ENCODE measurements at places on chromosomes 7 and 10.
A peak's percentile ranks its signal among the peaks of the same experiment; 100 is the strongest.

GRCh38 chr7:127895814-127896280 is 135.4 kb downstream of the LRRC4 start:
- no peak for DNase-seq

DNA sequence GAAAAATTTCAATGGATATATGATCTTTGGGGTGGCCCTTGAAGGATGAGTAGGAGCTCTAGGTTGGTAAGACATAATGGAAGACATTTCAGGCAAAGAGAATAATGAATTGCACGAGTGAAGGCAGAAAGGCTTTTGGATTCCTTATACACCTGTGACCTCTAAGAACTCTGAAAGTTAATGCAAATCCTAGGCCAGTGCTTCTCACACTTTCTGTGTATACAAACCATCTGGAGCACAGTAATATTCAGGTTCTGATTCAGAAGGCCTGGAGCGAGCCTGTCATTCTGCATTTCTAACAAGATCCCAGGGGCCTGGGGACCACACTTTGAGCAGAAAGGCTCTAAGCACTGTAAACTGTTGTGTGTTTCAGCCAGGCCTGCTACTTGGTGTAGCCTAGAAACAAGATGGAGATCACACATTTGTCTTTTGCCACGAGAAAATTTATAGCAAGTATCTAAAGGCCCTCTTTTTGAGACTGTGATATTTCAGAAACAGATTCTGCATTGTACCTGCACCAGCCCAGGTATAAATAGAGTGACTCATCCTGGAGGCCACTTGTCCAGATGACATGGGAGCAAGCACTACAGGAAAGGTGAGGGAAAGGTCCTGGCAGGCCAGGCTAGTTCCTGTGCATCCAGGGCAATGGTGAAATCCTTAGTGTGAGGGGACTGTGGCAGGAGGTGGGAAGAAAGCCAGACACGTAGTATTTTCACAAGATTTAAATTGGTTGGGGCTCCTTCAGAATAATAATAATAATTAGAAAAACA is 24.4 kb downstream of the MRPS33 start:
- DNase-seq, result no peak

DNA sequence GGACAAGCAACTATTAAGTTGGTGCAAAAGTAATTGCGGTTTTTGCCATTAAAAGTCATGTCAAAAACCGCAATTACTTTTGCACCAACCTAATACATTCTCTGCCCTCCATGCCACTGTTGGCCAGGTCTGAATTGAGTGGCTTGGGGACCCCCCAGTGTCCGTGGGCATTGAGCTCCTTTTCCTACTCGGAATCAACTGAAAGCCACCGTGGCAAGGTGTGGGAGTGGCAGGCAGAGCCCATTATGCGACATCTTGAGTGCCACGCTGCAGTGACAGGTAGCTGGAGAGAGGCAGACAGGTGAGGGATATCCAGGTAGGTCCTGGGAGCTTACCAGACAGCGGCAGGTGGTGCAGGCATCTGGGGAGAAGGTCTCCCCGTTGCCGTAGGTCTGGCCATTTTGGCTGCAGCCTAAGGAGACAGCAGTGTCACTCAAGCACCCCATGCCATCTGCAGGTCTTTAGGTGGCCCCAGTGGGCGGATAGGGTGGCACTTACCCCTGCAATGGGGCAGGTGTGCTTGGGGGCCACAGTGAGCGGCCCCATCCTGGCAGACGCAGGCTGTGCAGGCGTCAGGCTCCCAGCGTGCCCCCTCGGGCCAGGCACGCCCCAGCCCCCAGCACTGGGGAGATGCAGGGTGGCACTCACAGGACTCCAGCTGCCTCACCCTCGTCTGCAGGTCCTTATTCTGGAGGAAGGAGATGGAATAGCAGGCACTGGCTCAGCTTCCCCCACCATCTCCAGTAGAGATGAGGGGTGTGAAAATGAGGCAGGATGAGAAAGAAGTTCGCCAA is 3.5 kb downstream of the KCP start:
- DNase-seq, result no peak

- DNase-seq, result peak; percentile 45
These were observed 623 bp downstream of the TYSND1 start for GRCh38 chr10:70145666-70146488.

DNA sequence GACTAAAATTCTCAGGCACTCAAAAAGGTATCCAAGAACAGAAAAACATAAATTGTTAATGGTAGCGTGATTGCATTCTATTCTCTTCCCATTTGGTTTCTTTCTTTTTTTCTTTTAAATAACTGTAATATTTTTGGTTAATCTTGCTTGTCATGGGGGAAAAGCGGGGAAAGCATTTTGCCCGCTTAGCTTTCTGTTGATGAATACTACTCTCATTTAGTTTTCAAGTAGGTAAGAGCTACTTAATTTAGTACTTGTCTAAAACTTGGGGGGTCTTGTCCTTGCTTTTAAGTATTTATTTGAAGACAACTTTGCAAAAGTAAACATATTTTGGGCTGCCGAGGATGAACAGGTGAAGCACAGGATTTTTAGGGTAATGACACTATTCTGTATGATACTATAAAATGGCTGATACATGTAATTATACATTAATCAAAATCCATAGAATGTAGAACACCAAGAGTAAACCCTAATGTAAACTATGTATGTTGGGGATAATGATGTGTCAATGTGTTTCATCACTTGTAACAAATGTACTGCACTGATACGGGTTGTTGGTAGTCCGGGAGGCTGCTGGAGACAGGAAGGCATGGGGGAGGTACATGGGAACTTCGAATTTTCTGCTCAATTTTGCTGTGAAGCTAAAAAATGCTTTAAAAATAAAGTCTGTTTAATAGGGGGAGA is 1.7 kb downstream of the TES start:
- DNase-seq, result no peak

GRCh38 chr7:1755783-1756625 is 85.9 kb downstream of the ELFN1 start:
- no peak for DNase-seq

GRCh38 chr7:151131592-151132293 is 35.8 kb downstream of the GBX1 start:
- no peak for DNase-seq

DNA sequence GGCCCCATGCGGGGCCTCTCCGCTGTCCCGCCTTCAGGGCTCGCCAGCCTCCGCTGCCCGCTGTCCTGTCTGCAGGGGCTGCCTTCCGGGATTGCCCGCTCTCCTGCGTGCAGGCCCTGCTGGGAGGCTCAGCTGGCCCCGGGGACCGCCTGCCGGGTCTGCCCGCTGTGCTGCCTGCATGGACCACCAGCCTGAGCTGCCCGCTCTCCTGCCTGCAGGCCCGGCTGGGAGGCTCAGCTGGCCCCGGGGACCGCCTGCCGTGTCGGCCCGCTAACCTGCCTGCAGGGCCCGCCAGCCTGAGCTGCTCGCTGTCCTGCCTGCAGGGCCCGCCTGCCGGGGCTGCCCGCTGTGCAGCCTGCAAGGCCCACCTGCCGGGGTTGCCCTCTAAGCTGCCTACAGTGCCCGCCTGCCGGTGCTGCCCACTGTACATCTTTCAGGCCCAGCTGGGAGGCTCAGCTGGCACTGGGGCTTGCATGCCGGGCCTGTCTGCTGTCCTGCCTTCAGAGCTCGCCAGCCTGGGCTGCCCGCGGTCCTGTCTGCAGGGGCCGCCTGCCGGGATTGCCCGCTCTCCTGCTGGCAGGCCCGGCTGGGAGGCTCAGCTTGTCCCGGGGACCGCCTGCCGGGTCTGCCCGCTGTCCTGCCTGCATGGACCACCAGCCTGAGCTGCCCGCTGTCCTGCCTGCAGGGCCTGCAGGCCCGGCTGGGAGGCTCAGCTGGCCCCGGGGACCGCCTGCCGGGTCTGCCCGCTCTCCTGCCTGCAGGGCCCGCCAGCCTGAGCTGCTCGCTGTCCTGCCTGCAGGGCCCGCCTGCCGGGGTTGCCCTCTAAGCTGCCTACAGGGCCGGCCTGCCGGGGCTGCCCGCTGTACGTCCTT is 165.1 kb downstream of the GLRX3 start:
- DNase-seq, result peak; percentile 60

DNA sequence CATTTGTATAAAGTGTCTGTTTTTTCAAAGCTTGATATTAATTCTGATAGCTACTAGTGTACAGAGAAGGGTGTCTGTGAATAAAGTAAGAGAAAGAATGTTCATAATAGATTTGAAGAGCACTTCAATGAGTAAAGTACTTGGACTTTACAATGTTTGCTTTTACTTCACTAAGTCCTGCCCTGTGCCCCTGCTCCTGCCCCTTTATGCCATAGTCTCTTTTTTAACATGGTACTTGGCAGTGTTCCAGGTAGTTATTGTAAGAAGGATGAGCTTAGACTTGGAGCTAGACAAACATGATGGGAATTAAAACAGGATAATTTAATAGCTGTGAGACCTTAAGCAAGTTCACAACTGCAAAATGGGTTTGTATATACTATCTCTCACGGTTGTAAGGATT is 41.0 kb downstream of the ZEB1 start:
- DNase-seq, result no peak

DNA sequence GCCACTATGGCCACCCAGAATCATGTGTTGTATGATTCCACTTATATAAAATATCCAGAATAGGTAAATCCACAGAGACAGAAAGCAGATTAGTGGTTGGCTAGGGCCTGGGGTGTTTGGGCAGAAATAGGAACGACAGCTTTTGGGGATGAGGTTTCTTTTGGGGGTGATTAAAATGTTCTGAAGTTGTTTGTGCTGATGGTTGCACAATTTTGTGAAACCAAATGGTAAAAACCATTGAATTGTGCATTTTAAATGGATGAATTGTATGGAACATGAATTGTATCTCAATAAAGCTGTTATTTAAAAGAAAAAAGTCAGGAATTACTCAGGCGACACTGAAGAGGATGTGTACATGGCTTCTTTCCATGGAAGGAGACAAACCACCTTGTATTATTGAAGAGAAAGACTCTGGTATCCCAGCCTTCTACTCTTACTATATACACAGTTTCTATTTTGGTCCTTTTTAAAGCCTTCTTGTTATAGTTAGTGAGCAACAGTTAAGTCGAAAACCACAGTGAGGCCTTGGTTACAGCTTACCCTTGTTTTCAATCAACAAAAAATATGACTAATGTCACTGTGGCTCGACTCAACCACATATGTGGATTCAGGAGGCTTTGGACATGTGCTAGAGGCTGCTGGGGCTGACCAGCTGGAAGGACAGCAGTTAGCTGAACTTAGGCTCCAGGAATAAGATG is 57.1 kb upstream of the KMT2E start:
- no peak for DNase-seq

GRCh38 chr10:35353395-35353794 is 17.1 kb downstream of the CCNY start:
- no peak for DNase-seq

GRCh38 chr10:42177077-42177792 is 461.1 kb downstream of the ZNF33B start:
- DNase-seq, result no peak

DNA sequence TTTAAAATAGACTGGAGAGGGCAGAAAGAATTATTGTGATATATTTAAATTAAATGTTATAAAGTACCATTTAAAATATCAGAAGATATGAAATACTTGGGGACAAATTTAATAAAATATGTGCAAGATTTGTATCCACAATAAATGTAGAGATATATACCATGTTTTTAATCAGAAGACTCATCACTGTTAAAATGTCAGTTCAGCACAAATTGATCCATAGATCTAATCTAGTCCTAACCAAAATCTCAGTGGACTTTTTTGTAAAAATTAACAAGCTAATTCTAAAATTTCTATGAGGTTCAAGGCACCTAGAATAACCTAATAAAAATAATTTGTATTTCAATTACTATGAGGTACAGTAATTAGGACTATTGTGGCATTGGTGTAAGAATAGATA is 96.4 kb downstream of the CTNNA3 start:
- no peak for DNase-seq

DNA sequence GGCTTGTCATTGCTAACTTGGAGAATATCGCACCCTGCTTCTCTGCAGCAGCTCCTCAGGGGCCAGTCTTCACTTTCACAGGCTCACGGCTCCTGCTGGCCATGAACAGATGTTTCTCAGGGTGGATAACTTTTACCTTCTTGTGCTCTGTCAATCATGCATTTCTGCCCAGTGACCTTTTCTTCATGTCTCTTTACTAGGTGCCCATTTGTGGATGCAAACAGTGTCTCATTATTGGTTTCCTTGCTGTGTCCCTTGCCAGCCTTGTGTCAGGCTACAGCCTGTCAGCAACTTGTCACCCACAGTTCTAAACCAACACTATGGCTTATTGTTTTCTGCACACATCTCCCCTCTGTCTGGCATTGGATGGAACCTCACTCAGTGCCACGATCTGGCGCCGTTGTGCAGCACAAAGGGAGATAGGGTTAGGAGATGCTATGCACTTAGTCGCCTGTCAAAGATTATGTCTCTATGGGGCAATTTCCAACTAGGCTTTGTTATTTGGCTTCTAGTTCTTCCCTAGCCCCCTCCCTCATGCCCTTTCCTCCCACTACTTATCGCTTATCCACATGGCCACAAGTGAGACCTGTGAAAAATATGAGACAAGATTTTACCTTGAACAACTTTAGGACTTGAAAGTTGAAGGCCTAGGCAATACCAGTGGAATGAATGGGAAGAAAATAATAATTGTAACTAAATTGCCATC is 45.7 kb upstream of the NXPH1 start:
- no peak for DNase-seq

GRCh38 chr10:118953598-118954393 is 75.7 kb upstream of the NANOS1 start:
- DNase-seq, result no peak

DNA sequence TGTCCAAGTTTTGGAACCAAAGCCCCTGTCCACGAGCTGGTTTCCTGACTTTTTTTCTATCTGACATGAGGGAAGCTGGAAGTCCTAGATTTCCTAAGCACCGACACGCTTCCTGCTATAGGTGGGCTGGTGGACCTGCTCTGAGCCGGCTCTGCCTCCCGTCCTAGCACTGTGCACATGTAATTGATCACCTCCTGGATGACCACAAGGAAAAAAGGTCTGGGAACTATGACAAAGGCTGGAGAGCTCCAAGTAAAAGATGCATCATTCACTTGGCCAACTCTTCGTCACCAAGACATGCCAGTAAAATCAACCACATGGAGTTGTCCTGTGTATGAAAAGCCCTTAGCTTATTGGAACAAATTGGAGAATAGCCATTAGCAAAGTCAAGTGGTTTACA is 104.8 kb downstream of the ITIH5 start:
- no peak for DNase-seq

- DNase-seq, result no peak
These were observed 30.3 kb upstream of the CREB3L2 start for GRCh38 chr7:138032186-138032585.

GRCh38 chr7:39673868-39674267 is 50.5 kb downstream of the RALA start:
- no peak for DNase-seq

All from stimulated activated CD4-positive, alpha-beta T cell treated with anti-CD3 and anti-CD28 coated beads, Interleukin-12 subunit alpha, Interleukin-12 subunit beta, amount 100 ng/mL, for 24 hours (primary cell).